Stimulated activated CD8-positive, alpha-beta memory T cell treated with anti-CD3 and anti-CD28 coated beads, Interleukin-7, amount 100 ng/mL, for 1 hour (primary cell): ENCODE measurements at places on chromosomes 3 and 15.

DNA sequence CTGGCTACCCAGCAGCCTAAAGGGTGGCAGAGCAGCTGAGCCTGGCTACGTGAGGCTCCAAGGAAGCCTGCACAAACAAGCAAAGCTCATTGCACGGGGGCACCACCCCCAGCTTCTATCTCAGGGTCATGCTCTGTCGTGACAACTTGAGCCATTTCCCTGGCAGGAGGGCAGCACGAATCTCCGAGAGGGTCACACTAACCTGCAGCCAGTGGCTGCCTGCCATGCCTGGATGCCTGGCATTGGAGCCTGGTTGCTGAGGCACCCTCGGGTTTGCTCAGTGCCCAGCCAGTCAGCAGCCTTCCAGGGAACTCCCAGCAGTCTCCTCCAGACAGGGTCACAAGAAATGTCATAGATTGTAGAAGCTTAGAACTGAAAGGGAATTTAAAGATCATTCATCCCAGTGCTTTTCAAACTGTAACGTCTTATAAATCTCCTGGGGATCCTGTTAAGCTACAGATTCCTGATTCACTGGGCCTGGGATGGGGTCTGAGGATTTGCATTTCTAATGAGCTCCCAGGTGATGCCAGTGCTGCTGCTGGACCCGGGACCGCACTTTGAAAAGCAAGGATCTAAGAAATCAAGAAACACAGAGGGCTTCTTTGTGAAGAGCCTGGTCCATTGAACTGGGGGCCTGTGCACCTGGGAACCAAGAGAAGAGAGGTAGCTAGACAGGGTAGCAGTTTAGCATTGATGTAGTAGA lies 48.4 kb downstream of the TMEM266 start:
- DNase-seq: no peak

GRCh38 chr3:38608086-38608775 lies 41.3 kb downstream of the SCN5A start:
- no peak for DNase-seq

DNA sequence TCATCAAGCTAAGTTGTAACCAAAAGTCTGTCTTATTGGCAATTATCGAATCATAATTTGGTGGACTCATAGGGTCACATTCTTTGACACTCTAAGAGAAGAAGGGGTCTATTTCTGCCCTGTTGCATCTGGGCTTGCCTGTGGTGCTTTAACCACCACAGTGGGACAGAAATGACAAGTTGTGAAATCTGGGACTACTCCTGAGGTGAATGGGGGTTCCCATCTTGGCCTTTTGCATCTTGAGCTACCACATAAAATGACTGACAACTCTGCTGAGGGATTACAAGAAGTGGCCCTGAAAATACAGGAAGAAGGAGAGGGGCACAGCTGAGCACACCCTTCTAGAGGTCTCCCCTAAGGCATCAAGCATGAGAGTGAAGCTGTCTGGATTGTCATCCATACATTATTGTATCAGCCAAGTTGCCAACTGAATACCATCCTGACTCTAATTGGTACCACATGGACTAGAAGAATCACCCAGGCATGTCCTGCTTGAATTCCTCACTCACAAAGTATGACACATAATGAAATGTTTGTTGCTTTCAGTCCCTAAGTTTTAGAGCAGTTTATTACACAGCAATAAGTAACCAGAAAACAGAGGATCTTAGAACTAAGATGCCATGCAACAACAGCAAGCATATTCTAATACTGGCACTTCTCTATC lies 306.5 kb downstream of the ROBO1 start:
- no peak for DNase-seq

GRCh38 chr3:160199108-160199507 lies 26.1 kb upstream of the C3orf80 start:
- no peak for DNase-seq

DNA sequence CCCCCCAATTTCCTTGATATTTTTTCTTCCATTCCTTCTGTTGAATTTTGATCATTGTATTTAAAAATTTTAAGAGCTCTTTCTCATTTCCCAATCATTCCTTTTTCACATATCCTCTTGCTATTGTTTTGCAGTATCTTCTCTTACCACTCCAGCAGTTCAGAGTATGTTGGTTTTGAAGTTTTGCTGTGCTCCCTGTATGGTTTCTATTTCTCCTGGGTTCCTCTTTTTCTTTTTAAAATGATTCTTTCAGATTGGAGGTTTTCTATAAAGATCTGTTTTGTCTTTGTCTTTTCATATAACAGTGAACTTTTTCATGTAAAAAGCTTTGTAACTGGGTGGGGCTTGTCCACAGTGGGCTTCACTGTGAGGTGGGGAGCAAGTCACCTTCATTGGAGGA lies 12.8 kb downstream of the USP3 start:
- DNase-seq: no peak

GRCh38 chr3:50708620-50709019 lies 33.9 kb downstream of the DOCK3 start:
- no peak for DNase-seq

DNA sequence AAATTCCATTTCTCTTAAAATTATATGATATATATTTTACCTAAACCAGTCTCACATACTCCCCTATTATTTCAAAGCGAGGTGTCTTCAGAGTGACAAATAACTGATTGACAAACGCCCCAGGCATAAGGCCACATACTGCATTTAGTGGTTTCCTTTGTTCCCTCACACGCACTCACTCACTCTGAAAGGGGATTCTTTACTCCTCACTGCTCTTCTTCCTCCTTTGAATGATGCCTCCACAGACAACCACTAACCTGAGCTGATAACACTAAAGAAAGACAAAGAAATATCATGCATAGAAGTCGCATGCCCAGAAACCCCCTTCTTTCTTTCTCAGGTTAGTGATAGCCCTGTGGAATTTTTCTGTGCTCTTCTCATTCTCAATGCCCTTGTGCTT lies 24.1 kb upstream of the BBX start:
- DNase-seq: no peak

DNA sequence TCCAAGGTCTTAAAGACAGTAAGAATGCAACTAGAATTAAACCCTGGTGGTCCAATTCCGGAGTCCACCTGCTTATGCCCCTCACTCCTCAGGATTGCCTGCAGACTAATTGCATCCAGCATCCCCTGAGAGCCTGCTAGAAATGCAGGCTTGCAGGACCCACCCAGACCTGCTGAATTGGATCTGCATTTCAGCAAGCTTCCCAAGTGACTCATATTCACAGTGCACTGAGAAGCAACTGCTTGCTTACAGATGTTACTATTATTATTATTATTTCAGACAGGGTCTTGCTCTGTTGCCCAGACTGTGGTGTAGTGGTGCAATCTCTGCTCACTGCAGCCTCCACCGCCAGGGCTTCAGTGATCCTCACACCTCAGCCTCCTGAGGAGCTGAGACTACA lies 83.5 kb upstream of the VGLL4 start:
- no peak for DNase-seq

GRCh38 chr3:142706321-142707127 lies 17.3 kb upstream of the TRPC1 start:
- no peak for DNase-seq

- DNase-seq: no peak
These were observed 127.9 kb upstream of the PFN2 start for GRCh38 chr3:150098621-150099020.

GRCh38 chr15:101538177-101538576 lies 48.7 kb upstream of the PCSK6 start:
- DNase-seq: no peak

- no peak for DNase-seq
These were observed 19.5 kb upstream of the NANOGP8 start for GRCh38 chr15:35104526-35105147.

- no peak for DNase-seq
These were observed 85.2 kb upstream of the OXTR start for GRCh38 chr3:8854656-8855055.

DNA sequence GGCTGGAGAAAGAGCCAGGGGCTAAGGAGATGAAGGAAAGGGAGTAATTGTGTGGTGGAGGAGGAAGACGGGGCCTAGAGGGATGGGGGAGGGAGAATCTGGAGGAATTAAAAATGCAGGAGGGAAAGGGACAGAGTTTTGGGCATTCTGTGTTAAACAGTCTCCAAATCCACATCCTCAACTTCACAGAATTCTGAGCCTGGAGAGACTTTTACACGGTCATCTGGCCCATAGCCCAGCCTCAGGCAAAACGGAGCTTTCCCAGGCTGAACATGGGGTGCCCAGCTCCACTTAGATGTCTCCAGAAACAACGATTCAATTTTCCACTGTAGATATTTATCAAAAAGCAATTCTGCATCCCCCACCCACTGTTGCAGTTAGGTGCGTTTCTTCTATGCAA lies 137.6 kb upstream of the HACD2 start:
- DNase-seq: no peak

DNA sequence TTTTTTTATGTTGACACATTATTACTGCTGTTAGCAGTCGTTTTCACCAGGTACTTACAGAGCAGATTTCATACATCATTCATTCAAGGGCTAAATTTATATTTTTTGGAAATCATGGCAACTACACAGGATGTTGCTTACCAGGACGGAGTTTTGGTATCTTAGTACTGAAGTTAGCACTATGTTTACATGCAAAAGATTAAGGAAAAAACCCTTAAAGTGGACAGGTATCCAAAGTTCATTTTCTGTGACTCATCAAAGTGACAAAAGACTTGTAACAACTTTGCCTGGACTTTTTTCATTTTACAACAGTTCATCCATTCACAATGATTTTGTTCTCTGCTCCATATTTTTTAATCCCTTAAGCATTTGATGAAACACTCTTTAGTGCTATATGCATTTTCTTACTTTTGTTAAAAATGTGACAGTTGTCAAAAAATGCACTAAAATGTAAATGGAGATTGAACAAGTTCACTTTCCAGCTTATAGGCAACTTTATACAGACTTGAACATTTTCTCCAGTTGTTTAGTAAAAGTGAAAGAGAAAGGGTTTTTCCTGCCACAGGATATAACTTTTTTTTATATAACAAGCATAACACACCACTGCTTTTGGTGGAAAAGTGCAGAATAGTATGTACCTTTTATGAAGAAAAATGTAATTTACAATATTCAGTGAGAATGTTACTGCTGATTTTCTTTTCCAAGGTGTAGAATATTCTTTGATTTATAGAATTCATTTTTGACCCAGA lies 104.1 kb downstream of the STT3B start:
- no peak for DNase-seq

- DNase-seq: no peak
These were observed 143.8 kb upstream of the POU1F1 start for GRCh38 chr3:87420171-87420570.

GRCh38 chr3:151770956-151771355 lies 37.2 kb downstream of the AADACL2 start:
- no peak for DNase-seq

- DNase-seq: no peak
These were observed 927 bp downstream of the SMAD6 start for GRCh38 chr15:66702787-66703539.

- DNase-seq: no peak
These were observed 496.1 kb downstream of the FOXP1 start for GRCh38 chr3:71087143-71088018.

- DNase-seq: no peak
These were observed 54.5 kb downstream of the CPN2 start for GRCh38 chr3:194296454-194297263.

DNA sequence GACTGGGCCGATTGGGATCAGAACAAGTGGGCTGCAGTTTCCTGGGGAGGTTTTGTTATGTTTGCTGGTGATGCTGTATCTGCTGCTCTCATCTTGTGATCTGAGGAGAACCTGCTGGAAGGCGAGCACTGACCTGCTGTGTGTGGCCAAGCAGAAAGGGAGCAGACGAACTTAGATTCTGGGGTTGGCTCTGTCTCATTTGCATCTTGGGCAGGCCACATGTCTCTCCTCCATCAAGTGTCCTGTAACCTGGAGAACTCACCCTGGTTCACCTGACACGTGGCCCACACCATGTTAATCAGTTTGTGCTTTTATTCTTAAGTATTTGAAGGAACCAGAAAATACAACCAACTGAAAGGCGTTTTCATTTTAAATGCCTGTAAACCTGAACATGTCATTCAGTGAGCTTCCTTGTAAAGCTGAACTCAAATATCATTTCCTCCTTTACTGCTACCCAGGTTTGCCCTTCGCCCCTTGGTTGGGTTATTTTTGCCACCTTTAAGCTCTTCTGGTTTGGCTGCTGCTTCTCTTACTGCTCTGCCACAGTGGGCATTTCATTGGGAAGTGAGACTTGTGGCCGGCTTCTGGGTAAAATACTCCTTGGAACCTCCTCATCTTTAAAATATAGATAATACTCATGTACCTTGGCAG lies 33.5 kb upstream of the TRAK1 start:
- no peak for DNase-seq

DNA sequence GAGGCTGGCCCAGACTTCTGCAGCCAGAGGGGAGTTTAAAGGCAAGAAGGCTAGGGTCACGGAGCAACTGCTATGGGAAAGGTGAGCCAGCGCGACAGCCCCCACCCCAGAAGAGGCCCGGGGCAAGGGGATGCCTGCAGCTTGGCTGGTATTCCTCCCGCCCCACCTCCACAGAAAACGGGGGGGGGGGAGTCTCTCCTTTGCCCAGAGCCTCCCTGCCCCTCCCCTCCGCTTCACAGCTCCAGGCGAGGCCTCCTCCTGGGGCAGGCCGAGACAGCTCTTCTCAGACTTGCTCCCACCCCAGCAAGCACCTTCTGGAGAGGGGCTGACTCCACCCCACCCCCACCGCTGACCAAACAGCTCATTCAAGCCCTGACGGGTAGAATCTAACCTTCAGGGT lies 13.4 kb downstream of the ANP32A start:
- no peak for DNase-seq

GRCh38 chr3:7630925-7631324 lies 770.0 kb downstream of the GRM7 start:
- DNase-seq: no peak

DNA sequence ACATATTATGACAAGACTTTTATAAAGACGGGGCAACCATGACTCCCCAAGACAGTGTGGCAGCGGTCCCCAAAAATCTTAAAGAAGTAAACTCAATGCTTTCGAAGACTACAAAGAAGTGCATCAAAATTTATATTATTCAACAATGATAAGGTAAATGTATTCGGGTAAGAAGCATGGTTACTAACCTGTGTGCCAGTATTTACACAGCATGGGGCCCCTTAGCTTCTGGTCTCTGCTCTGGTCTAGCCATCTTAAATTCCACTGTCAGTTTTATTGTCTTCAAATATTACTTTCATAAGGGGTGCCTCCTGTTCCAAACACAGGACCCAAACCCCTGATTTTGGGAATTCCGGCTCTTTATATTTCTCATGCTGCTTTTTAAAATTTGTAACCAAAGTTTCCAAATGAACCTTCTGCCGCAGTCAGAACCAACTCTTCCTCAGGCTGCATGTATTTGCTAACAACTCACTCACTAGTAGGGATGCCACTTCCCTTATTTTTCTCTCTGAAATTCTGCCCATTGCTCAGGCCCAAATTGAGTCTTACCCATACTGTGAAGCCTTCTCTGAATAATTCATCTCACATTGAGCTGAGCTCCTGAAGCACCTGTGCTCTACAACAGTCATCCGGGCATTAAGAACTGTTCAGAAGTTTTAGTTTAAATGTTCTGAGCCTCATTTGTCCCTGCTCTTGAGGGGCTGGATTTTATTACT lies 1.2 kb downstream of the TTC23 start:
- DNase-seq: no peak

GRCh38 chr3:136728473-136728872 lies 23.7 kb downstream of the STAG1 start:
- no peak for DNase-seq

- no peak for DNase-seq
These were observed 330.9 kb upstream of the C2CD4B start for GRCh38 chr15:62495670-62496614.

GRCh38 chr3:106824856-106825255 lies 552.4 kb upstream of the CCDC54 start:
- no peak for DNase-seq

GRCh38 chr3:156563900-156564682 lies 9.2 kb upstream of the SSR3 start:
- no peak for DNase-seq
